Left renal pelvis (tissue), 4 donors: ENCODE measurements at places on chromosomes 7 and 10.

DNA sequence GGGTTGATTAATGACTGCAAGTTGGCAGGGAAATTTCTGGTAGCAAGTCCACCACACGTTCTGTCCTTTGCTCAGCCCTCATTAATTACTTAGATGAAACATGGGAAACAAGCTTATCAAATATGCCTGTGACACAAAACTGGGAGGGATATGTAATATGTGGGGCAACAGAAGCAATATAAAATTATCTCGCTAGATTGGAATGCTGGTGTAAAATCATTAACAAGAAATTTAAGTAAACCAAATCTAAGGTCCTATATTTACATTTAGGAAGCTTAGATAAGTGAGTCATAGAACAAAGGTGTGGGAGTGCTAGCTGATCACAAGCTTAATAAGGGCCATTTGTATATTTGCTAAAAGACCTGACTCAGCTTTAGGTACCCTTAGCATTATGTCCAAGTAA lies 23.5 kb downstream of the TRPV5 start:
- no peak for DNase-seq

- DNase-seq, result no peak
These were observed 25.9 kb upstream of the BICC1 start for GRCh38 chr10:58486821-58487220.

- DNase-seq, result peak; percentile 47
These were observed 29.9 kb upstream of the ZMIZ1 start for GRCh38 chr10:79038841-79039201.

DNA sequence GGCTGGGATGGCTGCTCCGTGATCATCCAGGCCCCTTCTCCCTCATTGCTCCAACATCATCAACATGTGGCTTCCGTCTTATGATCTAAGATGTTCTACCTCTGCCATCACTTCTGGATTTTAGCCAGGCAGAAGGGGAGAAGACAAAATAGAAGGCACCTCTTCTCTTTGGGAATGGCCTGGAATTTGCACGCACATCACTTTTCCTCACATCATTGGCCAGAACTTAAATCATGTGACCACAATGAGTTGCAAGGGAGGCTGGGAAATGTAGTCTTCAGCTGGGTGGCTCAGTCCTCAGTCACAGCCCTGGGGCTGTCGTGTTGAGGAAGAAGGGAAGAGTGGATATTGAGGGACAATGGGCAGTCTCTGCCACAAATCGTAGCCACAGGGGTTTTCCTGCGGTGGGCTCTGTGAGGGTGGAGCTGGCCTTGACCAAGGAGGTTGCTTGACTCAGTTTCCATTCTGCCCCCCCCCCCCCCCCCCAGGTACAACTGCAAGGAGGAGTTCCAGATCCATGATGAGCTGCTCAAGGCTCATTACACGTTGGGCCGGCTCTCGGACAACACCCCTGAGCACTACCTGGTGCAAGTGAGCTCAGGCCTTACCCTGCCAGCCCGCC lies 50.3 kb downstream of the PALD1 start:
- DNase-seq, result no peak

DNA sequence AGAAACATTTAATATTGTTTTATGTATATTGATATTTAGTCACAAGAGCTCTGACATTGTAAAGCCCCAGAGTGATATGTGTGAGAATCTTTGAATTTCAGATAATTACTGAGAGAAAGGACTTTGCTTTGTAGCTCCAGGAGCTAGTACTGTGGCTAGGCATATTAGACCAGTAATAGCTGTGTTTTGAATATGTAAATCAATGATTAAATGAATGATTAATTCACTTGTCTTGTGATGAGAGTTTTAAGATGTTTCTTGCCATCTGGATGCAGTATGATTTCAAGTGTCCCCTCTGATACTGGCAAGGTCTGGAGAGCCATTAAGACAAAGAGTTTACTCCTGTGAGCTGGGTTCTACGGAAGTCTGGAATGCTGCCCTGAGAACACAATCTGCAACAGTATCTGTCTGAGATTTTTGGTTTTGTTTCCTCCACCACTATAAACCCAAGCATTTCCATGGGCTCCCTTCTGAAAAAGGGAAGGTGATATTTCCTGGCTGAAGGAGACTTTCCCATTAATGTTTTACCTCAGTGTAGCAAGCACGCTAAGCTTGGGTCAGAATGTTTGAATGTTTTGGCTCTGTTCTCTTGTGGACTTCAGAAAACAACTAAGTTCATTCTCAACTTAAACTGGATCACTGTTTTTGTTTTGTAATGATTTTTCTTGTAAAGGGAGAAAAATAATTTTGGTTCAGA lies 61.3 kb upstream of the BICC1 start:
- no peak for DNase-seq

DNA sequence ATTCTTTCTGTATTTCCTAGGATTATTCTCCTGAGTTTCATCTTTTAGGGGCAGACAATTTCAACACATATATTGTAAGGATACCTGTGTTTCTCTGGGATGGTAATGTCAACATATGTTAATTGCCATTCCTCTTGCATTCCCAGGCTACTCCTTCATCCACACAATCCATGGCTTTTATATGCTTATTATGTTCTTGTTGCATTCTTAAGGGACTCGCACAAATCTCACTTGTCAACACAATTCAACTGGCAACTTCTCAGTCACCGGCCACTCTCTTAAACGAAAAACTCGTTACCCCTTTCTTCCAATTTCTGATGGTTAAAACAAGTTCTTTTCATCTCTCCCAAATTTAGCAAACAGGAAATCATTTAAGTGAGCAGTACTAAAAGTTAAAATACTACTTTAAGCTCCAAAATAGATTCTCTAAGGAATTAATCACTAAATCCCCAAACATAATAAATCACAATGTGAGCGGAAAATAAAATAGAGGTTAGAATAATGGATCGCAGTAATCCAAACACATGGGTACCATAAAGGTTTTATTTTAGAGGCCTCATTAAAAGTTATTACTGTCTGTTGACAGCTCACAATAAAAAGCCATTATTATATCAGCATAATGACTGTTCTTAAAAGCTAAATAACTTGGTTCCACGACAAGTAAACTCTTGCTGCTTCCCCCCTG lies 223.2 kb downstream of the ELMO1 start:
- no peak for DNase-seq

GRCh38 chr10:43708262-43708661 lies 59.6 kb upstream of the ZNF32 start:
- DNase-seq, result no peak

DNA sequence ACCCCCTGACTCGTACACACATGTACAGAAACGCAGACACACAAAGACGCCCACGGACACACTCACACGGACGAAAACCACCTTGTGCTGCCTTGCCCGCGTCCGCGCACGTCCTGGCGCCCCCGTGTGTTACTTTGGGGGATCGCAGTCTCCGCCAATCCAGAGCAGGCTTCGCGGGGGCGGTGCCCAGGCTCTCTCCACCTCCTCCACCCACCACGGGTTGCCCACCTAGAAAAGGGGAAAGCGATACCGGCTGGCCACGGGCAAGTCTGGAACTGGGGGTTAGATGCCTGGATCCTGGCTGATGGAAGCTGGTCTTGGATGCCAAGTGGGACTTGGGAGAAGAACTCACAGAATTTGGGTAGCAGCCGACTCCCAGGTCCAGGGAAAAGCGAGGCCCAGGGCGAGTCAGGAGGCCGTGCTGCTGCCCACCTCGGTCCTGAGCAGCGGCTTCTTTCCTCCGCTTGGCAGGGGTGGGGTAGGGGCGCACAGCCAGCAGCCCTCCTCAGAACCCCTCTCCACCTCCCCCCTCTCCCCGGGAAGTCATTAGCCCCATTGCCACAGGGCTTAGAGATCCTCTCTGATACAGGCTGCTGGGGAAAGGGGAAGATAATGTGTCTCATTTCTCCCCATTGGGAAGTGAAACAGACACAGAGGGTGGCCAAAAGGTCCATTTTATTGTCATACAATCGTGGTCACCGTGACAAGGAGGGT lies 4.6 kb upstream of the VGF start:
- no peak for DNase-seq

- DNase-seq, result no peak
These were observed 103.5 kb upstream of the RET start for GRCh38 chr10:42973411-42973810.
